ENCODE measurements at places on chromosomes 6 and 20.
A peak's percentile ranks its signal among the peaks of the same experiment; 100 is the strongest.

GRCh38 chr6:43454290-43454695 lies 1.1 kb downstream of the DLK2 start:
- peak; percentile 76 for DNase-seq

GRCh38 chr20:42688576-42688975 lies 501.1 kb downstream of the PTPRT start:
- DNase-seq = no peak

DNA sequence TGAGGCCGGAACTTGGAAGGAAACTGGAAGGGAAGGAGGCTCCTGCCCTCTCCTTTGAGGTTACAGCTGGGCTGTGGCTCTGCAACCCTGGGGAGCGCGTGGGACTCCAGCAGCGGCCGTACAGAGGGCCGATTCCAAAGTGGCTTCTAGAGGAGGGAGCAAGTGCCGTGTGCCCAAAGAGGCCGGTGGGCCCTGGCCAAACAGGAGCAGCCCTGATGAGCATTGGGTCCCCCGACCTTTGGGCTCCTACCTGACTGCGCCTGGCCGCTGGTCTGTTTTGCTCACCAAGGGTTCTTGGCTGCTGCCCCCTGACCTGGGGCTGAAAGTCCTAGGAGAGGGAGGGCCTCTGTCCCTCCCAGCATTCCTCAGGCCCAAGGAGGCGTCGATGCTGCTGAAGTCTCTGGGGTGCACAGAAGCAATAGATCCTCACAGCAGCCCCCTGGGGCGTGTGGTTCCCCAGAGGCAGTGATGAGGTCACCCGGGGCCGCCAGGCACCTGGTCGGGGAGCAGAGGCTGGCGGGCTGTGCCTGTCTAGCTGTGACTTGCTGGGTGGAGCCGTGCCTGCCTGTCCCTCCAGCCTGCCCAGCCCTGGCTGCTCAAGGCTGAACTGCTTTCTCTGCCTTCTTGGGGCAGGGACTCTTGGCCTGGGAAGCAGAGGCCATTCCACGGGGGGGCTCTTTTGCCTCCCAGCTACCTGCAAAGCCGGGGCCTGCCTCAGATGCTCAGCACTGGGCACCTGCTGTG lies 9.8 kb downstream of the RBM38 start:
- no peak for DNase-seq

DNA sequence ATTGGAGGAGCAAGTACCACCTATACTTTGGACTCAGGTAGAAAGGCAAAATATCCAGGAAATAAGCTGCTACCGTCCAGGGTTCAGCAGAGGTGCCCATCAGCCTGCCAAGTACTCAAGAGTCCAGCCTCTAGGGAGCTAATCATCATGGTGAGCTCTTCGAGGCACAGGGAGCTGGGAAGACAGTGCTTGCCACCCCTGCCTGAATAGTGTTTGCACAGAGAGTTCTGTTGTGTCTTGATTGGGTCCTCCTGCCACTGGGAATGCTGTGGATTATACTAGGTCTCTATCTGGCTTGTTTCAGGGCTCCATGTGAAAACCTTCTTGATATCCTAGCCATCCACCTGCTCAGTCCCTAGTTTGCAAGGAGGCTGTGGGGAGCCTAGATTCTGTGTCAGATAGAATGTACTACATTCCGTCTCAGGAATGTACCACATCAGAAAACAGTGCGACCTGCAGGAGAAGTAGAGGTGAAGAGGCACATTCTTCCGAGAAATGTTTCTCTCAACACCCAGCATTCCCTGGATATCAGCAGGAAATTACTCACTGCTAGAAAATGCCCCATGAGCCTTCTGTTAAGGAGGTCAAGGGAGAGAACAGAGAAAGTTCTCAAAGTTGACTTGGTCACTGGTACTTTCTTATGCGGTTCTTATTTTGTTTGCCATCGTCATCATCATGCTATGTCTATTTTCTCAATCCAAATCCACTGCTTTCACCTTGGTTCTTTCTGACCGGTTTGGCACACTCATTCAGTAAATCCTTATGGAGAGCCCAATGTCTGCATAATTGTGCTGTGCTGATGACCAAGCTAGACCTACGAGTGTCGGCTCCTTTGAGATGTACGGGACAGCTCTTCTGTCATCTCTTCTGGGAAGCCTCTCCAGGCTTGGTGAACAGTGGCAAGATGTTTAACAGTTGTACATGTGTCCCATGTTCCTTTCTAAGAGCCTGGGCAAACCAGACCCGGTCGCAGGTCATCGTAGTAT lies 30.7 kb downstream of the PTPN1 start:
- no peak for DNase-seq

GRCh38 chr20:50266293-50267040 lies 75.8 kb downstream of the CEBPB start:
- no peak for DNase-seq

GRCh38 chr20:49636447-49636846 lies 68.5 kb upstream of the PTGIS start:
- no peak for DNase-seq

GRCh38 chr6:163486821-163487220 lies 72.3 kb downstream of the QKI start:
- no peak for DNase-seq

DNA sequence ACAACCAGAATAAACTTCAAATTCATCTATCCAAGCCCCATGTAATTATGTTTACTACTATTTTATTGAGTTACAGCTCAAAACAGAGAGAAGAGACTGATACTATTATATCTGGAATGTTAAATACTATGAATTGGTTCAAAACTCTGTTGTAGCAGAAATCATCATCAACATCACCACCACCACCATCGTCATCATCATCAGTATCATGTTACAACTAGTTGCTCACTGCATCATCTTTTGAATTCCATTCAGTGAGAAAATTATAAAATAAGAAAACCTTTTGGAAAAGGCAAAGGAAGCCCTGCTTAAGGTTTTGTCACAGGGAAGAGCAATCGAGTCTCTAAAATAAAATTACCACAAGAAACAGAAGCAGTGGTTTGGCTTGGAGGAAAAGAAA lies 36.2 kb upstream of the THEMIS start:
- no peak for DNase-seq

- DNase-seq = no peak
These were observed 4.3 kb downstream of the MEI4 start for GRCh38 chr6:77656999-77657764.

- DNase-seq = no peak
These were observed 52.3 kb downstream of the MBOAT1 start for GRCh38 chr6:20159781-20160540.

DNA sequence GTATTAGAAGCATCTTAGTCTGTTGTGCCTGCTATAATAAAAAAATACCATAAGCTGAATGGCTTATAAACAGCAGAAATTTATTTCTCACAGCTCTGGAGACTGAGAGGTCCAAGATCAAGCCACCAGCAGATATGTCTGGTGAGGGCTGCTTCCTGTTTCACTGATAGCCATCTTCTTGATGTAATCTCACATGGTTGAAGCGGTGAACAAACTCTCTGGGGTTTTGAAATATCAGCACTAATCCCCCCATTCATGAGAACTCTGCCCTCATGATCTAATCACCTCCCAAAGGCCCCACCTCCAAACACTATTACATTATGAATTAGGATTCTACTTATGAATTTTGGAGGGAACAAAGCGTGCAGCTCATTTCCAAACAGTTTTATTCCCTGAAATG lies 11.6 kb upstream of the CLVS2 start:
- DNase-seq = no peak

DNA sequence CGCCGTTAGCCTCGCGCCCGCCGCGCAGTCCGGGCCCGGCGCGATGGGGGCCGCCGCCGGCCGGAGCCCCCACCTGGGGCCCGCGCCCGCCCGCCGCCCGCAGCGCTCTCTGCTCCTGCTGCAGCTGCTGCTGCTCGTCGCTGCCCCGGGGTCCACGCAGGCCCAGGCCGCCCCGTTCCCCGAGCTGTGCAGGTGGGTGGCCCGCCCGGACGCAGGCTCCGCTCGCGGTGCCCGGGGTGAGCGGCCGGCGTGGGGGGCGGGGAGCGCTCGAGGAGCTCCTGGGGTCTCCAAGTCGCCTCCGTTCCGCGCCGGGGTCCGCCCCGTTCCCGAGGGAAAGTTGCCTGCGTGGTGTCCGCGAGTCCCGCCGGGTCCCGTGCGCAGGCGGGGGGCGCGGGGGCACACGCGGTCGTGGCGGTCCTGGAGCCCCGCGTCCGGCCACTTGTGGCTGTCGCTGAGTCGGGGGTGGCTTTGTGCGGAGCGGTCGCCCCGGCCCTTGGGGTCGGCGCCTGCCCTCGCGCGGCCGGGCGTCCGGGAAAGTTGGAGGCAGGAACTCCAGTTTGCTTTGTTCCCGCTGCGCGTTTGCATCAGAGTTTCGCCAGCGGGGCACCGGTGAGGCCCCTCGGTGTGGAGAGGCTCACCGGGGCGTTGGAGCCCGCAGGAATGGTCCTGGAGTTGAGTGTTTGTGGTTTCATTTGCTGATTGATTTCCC lies 476 bp downstream of the IGF2R start:
- DNase-seq = peak; percentile 73

DNA sequence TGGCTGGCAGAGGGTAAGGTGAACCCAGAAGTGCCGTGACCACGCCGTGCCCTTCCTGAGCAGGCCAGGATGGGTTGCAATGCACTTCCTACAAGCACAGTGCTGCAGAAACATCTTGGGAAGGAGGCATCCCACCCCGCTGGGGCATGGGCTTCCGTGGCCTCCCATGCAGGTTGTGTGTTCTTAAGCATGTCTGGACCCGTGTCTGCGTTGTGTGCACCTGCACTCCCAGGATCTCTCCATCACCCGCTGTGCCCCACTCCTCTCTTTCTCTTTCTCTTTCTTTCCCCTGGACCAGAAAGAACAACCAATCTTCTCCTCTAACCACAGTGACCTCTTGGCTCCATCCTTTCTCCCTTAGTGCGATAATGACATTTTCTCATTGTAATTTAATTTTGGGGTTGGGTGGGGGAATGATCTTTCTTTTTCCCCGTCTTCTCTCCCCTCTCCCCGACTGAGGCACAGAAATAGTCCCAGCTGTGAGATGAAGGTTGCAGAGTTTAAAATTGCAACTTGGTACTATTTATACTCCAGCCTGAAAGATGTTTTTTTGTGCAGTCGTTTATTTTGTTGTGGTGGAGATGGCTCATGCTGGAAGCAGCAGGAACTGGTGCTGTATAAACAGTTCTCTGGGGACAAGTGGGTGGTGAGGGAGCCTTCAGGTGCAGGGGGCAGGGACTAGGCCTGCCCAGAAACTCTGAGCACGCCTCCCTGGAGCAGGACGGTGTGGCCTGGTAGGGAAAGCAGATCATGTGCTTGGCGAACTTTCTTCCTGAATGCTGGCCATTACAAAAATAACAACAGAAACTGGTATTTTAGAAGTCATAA lies 20.5 kb downstream of the BCAS4 start:
- DNase-seq = no peak

- DNase-seq = no peak
These were observed 3.8 kb upstream of the SLC17A1 start for GRCh38 chr6:25835442-25836283.

- DNase-seq = no peak
These were observed 230.9 kb downstream of the FOXC1 start for GRCh38 chr6:1840491-1841121.

DNA sequence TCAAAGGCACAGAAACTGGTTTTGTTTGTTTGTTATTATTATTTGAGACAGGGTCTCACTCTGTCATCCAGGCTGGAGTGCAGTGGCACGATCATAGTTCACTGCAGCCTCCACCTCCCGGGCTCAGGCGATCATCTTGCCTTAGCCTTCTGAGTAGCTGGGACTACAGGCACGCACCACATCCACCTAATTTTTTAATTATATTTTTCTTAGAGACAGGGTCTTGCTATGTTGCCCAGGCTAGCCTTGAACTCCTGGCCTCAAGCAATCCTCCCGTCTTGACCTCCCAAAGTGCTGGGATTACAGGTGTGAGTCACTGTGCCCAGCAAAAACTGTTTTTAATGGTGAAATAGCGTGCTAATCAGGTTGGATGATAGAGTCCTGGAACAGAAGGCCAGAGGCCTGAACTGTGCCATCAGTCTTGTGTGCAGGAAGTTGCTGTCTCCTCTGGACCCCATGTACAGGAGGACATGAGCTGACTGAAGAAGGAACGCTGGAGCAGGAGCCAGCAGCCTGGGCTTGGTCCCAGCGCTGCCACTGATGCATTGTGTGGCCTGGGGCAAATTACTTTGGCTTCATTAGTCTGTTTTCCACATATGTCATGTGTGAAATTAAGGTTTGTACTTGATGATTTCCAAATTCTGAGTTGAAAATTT lies 4.9 kb downstream of the TM9SF4 start:
- no peak for DNase-seq

DNA sequence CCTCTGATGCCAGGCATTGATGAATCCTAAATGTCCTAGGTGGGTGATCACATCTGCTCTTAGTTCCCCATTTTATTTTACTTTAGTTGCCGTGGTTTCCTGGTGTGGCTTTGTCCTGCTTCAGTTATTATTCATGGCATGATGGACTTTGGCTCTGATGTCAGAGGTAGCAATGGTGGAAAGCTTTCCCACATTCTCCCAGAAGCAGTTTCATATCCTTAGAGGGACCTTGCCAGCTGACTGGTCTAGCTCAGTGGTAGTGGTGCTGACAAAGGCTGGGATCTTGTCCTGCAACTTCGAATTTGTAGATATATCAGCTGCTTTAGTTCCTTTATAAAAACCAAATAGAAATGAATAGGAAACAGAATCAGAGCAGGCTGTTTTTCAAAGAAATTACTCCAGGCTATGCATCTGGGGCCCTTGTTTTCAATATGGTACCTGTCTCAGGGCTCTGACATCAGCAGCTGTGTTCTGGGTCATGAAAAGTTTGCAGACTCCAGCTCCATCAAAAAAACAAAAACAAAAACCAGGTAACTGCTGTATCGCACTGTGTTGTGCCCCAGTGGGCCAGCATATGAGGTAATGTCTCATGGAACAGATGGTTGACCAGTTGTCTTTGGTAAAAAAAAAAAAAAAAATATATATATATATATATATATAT lies 133.7 kb downstream of the PLCB4 start:
- no peak for DNase-seq

DNA sequence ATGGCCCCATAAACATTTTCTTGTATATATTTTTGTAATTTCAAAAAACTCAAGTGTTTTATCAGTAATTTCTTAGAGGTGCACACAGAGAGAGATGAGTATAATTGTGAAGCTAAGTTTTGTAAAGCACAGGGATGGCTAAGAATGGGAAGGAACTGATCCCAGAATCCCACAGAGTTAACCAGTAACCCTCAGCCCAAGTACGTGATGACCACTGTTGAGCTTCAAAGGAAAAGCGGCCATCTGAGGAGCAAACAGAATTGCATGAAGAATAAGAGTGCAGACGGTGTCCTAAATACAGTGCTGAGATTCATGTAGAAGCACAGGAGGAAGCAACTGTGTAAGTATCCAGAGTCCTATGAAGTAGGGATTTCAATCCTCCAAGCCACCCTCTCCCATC lies 28.1 kb upstream of the HLA-C start:
- no peak for DNase-seq

- no peak for DNase-seq
These were observed 4.9 kb downstream of the OLIG3 start for GRCh38 chr6:137489046-137490005.

Measured in natural killer cell treated with Interleukin-12 subunit alpha and Interleukin-12 subunit beta and Interleukin-15 and Interleukin-18, amount 100 ng/mL, for 72 hours (primary cell).